Esophagus muscularis mucosa (tissue), 4 donors: ENCODE measurements at places on chromosomes 2 and 18. TPM values are rescaled to one million over a fixed set of nuclear protein-coding genes. Genes with fewer than 3 reads are reported as not detected.

The HRH4 gene
- not detected for total RNA-seq

The RUFY4 gene
- not detected for total RNA-seq

The VWA3B gene
- not detected for total RNA-seq

The PLB1 gene
- 6.6 TPM for total RNA-seq

The KLHL29 gene
- total RNA-seq = 22.5 TPM

The C2orf15 gene
- total RNA-seq = not detected

The CCNYL1 gene
- total RNA-seq = 13.5 TPM

The GAREM2 gene
- total RNA-seq = 4.0 TPM

DNA sequence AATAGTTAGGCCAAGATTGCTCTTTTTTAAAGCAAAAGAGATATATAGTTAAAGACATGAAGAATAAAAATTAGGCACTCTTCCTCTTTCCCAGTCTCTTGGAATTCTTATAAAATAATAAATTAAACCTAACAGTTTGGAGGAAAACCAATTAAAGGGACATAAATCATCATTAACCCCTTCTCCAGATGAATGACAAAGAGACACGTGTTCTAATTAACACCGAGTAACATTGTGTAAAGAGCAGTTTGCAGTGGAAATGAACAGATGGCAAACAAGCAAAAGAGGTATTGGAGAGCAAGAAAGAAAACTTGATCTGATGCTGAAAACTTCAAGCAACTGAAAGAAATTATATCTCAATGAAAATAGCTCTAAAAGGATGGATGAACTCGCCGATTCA, 48.4 kb downstream of the BCL2 start:
- DNase-seq = no peak

DNA sequence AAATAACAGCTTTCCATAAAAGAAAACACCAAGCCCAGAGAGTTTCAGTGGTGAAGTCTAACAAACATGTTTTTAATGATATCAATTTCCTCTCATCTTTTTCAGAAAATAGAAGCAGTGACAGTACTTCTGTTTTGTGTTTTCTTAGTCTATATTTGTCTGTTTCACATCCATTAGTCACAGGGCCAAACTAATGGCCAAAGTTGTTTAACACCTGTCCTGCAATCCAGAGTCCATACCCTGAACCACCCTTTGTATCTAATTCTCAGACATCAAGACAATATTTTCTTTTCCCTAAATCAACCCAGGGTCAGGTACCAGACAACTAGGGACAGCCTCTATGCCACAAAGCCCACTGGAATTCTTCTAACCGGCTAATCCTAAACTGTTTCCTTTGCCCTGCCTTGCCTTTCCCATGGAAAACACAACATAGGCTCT, 25.9 kb downstream of the TMSB10 start:
- DNase-seq = no peak

GRCh38 chr2:224973112-224974016, 68.9 kb downstream of the DOCK10 start:
- DNase-seq = peak; percentile 78

DNA sequence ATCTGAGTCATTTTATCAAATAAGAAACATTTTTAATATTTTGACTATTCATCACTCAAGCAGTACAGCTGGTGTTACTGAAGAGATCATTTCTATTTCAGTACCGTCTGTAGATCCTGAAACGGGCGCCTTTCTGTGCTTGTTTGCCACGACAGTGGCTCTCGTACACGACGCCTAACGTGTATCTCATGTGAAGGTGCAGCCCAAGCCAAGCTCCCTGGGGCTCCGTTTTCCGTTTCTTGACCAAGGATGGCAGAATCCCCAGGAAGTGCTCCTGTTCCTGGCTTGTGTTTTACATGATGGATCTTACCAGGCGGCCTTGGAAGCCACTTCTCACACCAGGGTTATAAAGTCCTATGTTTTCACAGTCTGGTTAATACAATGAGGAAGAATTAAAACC, 320.6 kb downstream of the GBX2 start:
- no peak for DNase-seq

DNA sequence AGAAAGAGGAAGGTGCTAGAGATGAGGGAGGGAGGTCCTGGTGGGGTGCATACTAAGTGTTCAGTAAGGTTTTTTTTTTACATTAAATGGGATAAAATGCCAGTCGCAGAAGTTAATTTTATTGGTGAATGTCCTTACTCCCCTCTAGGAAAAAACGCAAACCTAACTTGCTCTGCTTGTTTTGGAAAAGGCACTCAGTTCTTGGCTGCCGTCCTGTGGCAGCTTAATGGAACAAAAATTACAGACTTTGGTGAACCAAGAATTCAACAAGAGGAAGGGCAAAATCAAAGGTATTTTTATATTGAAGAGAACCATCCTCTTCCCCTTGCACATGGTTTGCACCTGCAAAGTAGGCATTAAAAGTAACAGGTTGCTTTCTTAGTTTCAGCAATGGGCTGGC, 12.7 kb upstream of the IL18R1 start:
- no peak for DNase-seq
